ENCODE measurements at places on chromosomes 12 and 14.

GRCh38 chr14:103737432-103738045 lies 21.9 kb downstream of the ZFYVE21 start:
- no peak for DNase-seq

GRCh38 chr12:117900561-117900960 lies 68.2 kb downstream of the KSR2 start:
- DNase-seq: no peak

GRCh38 chr12:2689879-2690278 lies 104.9 kb upstream of the FKBP4 start:
- no peak for DNase-seq

DNA sequence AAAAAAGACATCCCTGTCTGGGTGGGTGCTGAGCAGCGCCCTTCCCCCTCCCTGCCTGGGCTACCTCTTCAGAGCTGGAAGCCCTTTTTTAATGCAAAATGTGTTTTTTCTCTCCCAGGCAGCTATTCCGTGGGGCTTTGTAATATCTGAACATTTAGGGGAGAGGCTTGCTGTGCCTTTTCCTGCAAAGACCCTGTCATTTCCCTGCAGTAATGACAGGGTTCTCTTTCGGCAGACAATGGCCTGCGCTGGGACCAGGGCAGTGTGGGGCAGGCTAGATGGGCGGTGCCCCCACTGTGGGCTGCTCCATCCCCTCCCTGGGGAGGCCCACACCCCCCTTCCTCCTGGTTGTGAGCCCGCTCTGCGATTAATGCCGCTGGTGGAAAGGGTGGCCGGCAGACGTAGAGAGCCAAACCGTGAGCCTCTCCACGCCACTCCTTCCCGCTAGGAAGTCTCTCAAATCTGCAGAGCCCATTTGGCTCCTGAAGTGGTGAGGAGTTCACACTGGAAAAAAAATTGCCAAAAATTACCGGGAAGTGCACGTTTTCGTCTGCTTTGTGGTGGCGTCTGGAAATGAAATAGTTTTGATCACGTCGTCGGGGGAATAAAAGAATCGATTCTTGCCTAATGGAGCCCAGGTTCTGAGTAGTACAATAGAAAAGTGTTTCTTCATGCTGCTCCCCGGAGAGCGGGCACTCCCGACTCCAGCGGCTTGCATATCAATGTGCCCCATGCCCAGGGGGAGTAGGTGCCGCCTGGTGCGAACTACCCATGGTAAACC lies 31.5 kb downstream of the KIF26A start:
- DNase-seq: no peak

DNA sequence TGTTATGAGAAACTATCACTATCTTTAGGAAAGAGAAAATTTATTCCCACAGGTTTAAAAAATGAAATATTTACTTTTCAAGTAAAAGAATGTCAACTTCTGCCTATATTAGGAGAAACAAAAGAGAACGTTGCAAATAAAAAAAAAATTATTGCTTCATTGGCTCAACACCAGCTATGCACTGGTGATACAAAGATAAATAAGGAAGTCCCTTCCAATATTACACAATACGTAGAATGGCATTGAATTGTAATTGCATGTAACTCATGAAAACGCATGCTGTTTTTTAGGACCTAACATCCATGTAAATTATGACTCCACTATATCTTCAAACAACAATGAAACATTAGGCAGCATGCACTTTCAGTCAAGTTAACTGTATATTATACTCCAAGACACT lies 56.4 kb upstream of the RERGL start:
- no peak for DNase-seq

- no peak for DNase-seq
Measured at GRCh38 chr14:94476023-94476422, at the start of gene SERPINA9. Gene SERPINA9, minus strand, starts transcription at chr14:94476197. Its CDS starts 6,357 bp downstream, at chr14:94469840.

GRCh38 chr12:131176266-131176665 lies 222.6 kb downstream of the ADGRD1 start:
- no peak for DNase-seq

DNA sequence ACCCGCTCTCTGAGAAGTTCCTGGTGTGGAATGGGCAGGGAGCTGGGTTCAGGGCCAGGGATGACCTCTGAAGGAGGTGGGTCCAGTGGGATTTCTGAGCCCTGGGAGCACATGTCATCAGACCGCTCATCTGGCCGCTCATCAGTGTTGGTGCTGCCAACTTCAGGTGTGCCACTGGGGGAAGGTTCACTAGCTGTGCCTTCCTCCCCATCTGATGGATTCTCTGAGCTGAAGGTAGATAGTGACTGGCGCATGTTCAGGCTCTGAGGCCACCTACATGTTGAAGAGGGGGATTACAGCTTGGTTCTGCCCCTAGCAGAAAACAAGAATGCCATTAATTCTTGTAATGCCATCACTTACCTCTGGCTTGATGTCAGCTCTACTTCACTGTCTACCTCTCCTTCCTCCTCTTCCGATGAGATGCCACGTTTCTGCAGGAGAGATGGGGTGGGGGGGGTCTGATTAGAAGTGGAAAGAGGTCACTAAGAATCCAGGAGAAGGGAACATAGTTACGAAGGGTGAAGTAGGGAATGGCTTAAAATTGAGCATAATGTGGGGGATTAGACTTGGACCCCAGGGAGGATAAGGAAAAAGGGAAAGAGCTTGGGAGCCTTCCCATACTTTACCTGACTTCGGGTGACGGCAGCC lies 17.2 kb downstream of the MAP3K12 start:
- DNase-seq: no peak

DNA sequence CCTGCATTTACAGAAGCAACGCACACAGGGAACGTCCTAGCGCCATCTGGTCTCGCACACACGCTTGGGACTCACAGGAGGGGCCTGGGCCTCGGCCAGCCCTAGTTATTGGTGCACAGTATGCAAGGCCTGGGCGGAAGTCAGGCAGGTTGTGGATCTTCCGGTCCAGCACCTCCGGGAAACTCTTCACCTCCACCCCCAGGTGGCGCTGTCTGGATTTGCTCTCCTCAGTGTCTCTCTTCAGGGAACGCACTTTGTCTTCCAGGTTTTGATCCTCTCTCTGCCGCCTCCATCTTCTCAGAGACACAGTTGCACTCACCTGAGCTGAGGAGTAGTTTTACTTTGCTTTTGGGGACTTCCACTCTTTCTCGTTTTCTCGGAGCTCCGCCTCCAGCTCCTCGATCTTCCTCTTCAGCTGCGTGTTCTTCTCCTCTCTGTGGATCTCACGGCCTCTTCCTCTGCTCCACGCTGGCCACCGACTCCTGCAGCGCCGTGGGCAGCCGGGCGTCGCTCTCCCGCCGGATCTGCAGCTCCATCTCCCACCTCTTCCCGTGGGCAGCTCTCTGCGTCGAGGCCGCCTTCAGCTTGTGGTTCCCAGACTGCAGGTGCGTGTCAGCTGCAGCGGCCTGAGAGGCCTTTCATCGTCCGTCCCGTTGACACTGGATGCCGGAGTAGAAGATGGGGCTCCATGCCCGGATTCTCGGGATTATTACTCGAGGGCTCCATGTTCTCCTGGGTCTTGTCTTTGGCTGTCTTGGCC lies 933.8 kb downstream of the TMEM121 start:
- peak; percentile 56 for DNase-seq

DNA sequence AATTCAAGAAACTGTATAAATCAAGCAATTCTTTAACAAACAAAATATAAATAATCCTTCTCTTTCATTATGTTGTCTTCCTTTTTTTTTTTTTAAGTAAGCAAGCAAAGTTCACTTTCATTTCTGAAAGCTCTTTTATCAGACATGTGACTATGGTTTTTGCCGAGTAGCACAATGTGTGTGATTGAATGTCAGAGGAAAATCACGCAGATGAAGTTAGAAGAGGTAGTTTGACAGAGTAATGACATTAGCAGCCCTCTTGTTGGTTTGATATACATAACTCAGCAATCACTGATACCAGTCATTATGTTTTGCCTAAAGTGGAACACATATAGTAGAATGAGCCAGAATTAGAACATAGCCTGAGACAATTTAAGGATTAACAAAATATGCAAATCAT lies 19.0 kb downstream of the ALX1 start:
- no peak for DNase-seq

- peak; percentile 9 for DNase-seq
Measured at GRCh38 chr12:66188584-66189485, at the start of gene IRAK3. Gene IRAK3, plus strand, starts transcription at chr12:66189214. Its CDS starts 86 bp downstream, at chr12:66189300.

- no peak for DNase-seq
Measured at GRCh38 chr14:21860172-21860571, 186.6 kb upstream of the OR4E1 start.

DNA sequence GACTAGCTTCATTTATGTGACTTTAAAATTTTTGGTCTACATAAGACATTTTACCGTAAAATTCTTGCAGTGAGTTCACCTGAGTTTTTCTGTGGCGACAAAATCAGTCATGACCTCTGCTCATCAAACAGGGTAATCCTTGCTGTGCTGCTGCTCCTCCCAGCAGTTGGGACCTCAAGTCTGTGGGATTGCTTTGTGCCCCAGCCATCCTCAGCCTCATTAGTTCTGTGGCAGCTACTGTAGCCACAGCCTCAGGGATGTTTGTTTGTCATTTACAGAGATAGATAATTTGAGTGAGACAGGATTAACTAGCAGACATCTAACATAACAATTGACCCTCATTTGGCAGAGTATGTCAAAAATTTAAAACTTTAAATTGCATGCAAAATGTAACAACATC lies 357.0 kb downstream of the PCNX1 start:
- DNase-seq: no peak

DNA sequence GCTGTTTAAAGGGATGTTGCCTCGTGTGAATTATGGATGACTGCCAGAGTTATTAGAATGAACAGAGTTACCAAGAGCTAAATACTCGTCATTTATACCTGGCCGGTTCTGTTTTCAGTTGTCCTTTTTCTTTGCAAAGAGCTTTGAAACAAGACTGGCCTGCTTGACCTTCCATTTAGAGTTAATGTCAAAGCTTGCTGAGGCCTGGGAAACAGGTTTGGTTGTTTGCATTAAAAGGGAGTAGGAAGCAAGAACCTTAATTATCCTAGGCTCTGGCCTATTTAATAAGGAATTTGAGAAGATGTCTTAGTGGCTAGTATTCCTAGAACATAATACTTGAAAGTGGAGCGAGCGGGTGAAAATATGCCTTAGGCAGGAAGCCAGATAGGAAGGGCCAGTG lies 233.3 kb downstream of the CACNA1C start:
- no peak for DNase-seq

GRCh38 chr12:63382930-63383329 lies 231.9 kb upstream of the AVPR1A start:
- DNase-seq: peak; percentile 57

DNA sequence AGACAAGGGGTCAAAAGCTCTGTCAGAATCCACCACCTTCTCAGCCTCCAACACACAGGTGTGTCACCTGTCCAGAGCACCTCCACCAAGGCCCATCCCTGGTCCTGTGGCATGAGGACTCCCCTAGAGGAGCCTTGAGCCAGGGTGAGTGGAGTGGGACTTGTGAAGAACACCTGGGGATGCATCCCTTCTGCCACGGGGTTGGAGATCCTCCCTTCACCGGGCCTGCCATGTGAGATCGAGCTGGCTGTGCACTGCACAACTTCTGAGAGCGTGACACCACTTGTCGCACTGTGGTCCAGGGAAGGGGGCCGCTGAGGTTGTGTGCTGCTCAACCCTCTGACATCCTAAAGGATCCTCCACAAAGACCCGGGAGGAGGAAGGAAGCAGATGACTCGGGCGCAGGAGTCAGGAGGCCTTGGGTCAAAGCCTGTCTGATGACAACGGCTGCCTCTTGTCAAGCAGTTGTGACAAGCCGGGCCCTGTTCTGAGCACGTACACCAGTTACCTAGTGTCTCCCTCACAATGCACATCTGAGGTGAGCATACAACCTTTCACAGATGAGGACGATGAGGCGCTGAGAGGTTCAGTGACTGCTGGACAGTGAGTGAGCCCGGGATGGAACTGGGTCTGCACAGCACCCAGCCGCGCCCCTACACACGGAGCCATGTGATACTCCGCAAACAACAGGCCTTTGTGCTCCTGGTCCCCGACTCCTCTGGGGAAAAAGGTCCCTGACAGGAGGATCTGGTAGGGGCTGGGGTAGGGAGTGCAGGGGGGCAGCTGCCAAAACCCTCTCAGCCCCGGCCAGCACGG lies 35.6 kb downstream of the CHGA start:
- no peak for DNase-seq

DNA sequence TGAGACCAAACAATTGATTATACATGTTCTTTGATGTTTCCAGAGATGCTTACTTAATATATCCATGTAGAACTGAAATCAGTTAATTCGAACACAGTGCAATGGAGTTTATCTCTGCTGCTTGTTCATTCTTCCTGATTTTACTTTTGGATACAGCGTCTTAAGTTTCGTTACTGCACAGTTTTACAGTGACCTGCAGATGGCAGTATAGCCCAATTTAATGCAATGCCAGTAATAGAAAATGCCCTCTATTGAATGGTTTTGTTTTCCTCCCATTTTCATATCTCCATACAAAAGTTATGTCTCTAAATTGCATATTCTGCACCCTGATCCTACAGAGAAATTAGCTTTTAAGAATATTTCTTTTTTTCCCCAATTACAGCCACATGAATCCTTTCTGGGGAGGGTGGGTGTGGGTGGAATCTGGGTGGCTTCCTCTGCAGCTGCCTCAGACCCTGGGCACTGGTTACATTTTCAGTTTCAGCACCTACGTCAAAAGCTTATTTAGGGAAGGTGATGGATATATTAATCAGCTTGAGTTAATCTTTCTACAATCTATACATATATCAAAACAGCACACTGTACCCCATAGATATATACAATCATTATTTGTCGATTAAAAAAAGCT lies 101.1 kb upstream of the DCD start:
- DNase-seq: peak; percentile 28

DNA sequence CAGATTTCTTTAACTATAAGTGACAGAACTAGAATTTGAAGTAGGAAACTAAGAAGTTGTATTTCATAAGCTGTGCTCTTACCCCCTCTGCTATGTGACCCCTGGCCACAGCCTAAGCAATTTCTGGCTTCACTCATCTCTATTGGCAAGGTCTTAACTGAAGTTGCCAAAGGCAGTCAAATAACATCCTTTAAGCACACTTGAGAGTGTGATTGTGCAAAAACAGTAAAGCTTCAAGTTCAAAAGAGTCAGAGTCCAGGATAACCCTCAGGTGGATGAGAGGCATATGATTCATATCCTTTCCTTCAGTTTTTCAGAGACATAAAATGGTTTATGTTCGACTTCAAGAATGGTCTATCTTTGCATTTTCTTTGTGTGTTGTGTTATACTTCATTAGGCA lies 45.2 kb downstream of the GRIP1 start:
- DNase-seq: no peak

GRCh38 chr14:105197211-105197641 lies 16.1 kb upstream of the NUDT14 start:
- peak; percentile 54 for DNase-seq

DNA sequence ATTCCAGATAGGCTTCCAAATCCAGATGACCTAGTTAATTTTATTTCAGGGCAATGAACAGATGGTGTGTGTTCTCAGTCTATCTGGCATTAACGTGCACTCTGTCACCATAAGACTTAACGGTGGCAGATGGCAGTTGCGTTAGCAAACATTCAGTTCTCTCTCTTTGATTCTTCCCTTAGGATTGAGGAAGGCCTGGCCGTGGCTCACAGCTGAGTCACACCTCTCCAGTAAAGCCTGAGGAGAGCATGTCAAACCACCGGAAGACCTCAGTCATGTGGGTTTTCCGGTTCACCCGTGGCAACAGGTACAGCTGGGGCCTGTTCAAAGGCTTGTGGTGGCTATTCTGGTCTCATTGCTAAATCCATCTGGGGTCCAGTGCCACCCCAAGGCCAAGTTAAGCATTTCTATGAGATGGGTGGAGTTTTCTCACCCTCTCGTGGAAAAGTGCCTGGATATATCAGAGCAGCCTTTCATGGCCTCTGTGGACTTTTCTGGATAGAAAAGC lies 545.1 kb upstream of the ATP2B1 start:
- DNase-seq: peak; percentile 2

- DNase-seq: no peak
Measured at GRCh38 chr12:107247650-107248049, 154.3 kb upstream of the CRY1 start.

GRCh38 chr12:2486796-2487195 lies 308.0 kb upstream of the FKBP4 start:
- DNase-seq: no peak

All from NCI-H146 (cell line).